ENCODE measurements at places on chromosomes 6 and 20. TPM values are rescaled to one million over a fixed set of nuclear protein-coding genes. Genes with fewer than 3 reads are reported as not detected.

The CD83 gene
- total RNA-seq: 4.2 TPM

The SLC22A1 gene
- total RNA-seq: 3.7 TPM

The GLP1R gene
- not detected for total RNA-seq

The SLC26A8 gene
- total RNA-seq: 0.05 TPM

The DOK5 gene
- total RNA-seq: 92.8 TPM
